Gastroesophageal sphincter (tissue), 4 donors: ENCODE measurements at places on chromosomes 4 and X.

DNA sequence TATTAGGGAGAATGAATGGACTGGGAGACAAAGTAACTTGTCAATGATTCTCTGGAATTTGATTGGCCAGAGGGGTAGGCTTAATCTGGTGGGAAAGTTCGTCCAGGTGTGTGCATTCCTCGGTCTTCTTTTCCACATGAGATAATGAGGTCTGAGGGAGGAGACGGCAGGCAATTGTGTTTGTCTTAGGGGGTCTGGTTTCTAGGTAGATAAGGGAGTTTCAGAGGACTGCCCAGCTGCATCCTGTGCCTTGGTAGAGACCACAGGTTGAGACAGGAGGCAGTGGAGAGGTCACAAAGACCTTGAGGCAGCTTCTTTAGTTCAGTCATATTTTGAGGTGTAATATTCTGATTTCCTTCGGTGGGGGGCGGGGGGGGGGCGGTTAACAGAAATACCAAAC lies 4.3 kb downstream of the MGST2 start:
- no peak for ATAC-seq

DNA sequence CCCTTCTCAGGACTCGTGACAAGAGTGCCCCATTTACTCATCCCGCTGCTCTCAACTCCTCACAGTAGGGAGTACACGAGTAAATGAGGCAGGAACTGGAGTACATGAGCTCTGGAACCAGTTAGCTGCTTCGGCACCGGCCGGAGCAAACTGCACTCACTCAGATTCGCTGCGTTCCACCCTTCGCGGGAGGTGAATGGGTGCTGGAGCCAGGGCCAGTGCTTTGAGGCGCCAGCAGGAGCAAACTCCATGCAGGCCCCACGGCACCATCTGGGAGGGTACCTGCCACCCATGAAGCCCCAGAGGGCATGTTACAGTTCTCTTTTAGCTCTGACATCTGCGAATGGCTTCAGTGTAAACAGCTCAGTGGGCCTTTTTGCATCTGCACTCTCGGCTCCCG lies 315.5 kb upstream of the GK2 start:
- no peak for ATAC-seq

GRCh38 chr4:38919494-38919893 lies 51.9 kb downstream of the FAM114A1 start:
- ATAC-seq, result no peak

DNA sequence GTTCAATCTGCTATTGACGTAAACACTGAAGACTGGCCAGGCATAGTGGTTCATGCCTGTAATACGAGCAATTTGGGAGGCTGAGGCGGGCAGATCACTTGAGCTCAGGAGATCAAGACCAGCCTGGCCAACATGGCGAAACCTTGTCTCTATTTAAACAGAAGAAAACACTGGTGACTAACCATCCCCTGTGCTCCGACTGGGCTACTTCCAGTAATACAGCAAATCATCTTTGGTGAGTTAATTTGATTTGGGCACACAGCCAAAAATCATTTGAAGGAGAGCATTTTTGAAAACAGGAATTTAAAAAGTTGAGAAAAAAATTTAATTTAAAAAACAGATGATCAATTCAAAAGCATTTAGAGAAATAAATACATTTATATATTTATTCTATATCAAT lies 52.0 kb downstream of the SEC24D start:
- no peak for ATAC-seq

- ATAC-seq, result no peak
Observed at GRCh38 chr4:94695384-94695783, 62.4 kb upstream of the BMPR1B start.

- no peak for ATAC-seq
Observed at GRCh38 chr4:55965585-55965984, 16.8 kb downstream of the CEP135 start.

DNA sequence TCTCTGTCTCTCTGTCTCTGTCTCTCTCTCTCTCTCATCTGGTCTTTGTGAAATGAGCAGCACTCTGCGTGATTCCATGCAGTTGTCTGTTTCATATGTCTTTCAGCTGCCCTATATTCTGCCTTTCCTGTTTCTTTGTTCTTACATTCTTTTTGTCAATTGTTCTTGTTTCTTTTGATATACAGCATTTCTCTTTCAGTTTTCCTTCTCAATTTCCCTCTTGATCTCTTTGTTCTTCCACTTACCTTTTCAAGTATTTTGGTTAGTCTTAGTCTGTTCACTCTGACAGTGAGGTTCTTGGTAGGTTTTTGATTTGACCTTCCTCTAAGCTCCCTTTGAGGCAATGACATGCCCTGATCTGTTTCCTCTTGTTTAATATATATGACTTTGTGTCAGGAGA lies 20.4 kb downstream of the ZNF157 start:
- ATAC-seq, result no peak

DNA sequence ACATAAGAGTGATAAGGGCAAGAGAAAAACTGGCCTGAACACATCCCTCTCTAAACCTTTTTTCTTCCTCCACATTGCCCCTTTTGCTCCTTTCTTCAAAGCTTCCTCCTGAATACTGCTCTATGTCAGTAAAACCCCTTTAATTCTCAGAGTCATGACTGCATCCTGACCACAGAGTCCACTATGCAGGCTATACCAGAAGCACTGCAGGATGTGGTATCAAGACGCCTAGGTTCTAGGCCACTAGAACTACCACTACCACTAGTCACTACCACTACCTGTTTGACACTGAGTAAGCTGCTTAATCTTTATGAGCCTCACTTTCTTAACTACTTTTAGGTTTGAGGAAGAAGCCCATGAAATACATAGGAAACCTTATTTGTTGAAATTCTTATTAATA lies 38.7 kb downstream of the ARHGEF9 start:
- ATAC-seq, result no peak

GRCh38 chr4:40587826-40588225 lies 41.8 kb downstream of the RBM47 start:
- ATAC-seq, result peak; percentile 53

GRCh38 chr4:38663090-38663800 lies 754 bp upstream of the KLF3 start:
- peak; percentile 43 for ATAC-seq
